Common myeloid progenitor, CD34-positive (primary cell): ENCODE measurements at places on chromosomes 6 and 20.
A peak's percentile ranks its signal among the peaks of the same experiment; 100 is the strongest.

GRCh38 chr20:43977252-43977651, 62.6 kb downstream of the TOX2 start:
- H3K4me3 ChIP-seq, result no peak overlapping the region
- no peaks in the 10 kb centered on the region for H3K36me3 ChIP-seq
- no peak for DNase-seq
- no peak overlapping the region for H3K27ac ChIP-seq
- peaks cover 7% of the 10 kb centered on the region for H3K27me3 ChIP-seq
- no peaks in the 10 kb centered on the region for H3K4me1 ChIP-seq

- peaks cover 1% of the 10 kb centered on the region for H3K4me1 ChIP-seq
- peaks cover 6% of the 10 kb centered on the region for H3K27me3 ChIP-seq
- H3K27ac ChIP-seq, result no peak overlapping the region
- no peak overlapping the region for H3K4me3 ChIP-seq
- DNase-seq, result no peak
- no peaks in the 10 kb centered on the region for H3K36me3 ChIP-seq
Measured at GRCh38 chr6:11025921-11026635, 18.0 kb downstream of the ELOVL2 start.

- H3K27me3 ChIP-seq, result no peaks in the 10 kb centered on the region
- no peak overlapping the region for H3K4me3 ChIP-seq
- no peaks in the 10 kb centered on the region for H3K36me3 ChIP-seq
- peak overlapping the region; percentile 99 for H3K27ac ChIP-seq
- DNase-seq, result no peak
Measured at GRCh38 chr20:35662551-35662950, 2.1 kb downstream of the CPNE1 start.

- no peak overlapping the region for H3K4me3 ChIP-seq
- DNase-seq, result no peak
Measured at GRCh38 chr20:41358717-41359116, 7.9 kb downstream of the EMILIN3 start.

DNA sequence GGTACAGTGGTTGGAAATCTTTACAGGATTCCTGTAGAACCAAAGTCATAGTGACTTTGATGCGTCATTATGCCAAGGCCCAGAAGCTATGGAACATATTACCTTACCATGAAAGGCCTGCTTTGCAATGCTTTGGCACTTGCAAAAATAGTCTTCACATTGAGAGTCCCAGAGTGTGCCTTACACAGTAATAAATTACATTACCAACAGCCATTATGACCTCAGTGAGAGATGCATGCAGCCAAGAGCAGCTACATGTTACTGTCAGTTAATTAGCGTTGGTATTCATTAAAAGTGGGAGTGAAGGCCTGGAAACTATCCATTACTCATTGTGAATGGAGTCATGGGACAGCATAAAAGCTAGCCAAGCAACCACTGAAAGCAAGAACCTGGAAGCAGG, 39.2 kb upstream of the HDDC2 start:
- peaks cover 4% of the 10 kb centered on the region for H3K27me3 ChIP-seq
- H3K4me1 ChIP-seq, result no peaks in the 10 kb centered on the region
- H3K36me3 ChIP-seq, result no peaks in the 10 kb centered on the region
- DNase-seq, result no peak
- H3K4me3 ChIP-seq, result no peak overlapping the region

GRCh38 chr6:158053377-158054313, 72.0 kb downstream of the SYNJ2 start:
- no peaks in the 10 kb centered on the region for H3K4me1 ChIP-seq
- H3K4me3 ChIP-seq, result no peak overlapping the region
- DNase-seq, result no peak
- H3K27me3 ChIP-seq, result no peaks in the 10 kb centered on the region
- H3K27ac ChIP-seq, result no peak overlapping the region
- H3K36me3 ChIP-seq, result peaks cover 27% of the 10 kb centered on the region

DNA sequence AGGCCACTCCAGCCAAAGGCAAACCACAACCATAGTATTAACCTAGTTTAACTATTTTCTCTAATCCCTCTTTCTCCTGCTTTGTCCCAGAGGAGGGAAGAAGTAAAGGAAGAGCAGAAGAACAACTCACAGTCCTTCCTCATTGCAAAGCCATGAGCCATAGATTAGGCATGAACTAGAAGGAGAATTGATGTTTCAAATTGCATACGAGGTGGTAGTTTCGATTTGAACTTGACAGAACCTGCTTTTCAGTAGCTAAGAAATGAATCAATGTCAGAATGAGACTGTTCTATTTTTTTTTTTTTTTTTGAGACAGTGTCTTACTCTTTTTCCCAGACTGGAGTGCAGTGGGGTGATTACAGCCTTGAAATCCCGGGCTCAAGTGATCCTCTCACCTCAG, 48.3 kb downstream of the PROKR2 start:
- H3K27me3 ChIP-seq, result peaks cover 8% of the 10 kb centered on the region
- no peaks in the 10 kb centered on the region for H3K4me1 ChIP-seq
- no peaks in the 10 kb centered on the region for H3K36me3 ChIP-seq

GRCh38 chr6:168387426-168387825, 53.6 kb upstream of the SMOC2 start:
- peaks cover 2% of the 10 kb centered on the region for H3K27me3 ChIP-seq
- no peaks in the 10 kb centered on the region for H3K36me3 ChIP-seq
- DNase-seq, result no peak
- H3K27ac ChIP-seq, result no peak overlapping the region

GRCh38 chr6:135535989-135536414, 38.5 kb upstream of the AHI1 start:
- peak; percentile 78 for DNase-seq
- no peaks in the 10 kb centered on the region for H3K36me3 ChIP-seq
- H3K4me3 ChIP-seq, result peak overlapping the region; percentile 5

GRCh38 chr20:2840967-2841531, 504 bp downstream of the VPS16 start:
- peak overlapping the region; percentile 64 for H3K27ac ChIP-seq
- H3K36me3 ChIP-seq, result peaks cover 15% of the 10 kb centered on the region
- no peak for DNase-seq
- H3K27me3 ChIP-seq, result no peaks in the 10 kb centered on the region
- H3K4me3 ChIP-seq, result peak overlapping the region; percentile 81

DNA sequence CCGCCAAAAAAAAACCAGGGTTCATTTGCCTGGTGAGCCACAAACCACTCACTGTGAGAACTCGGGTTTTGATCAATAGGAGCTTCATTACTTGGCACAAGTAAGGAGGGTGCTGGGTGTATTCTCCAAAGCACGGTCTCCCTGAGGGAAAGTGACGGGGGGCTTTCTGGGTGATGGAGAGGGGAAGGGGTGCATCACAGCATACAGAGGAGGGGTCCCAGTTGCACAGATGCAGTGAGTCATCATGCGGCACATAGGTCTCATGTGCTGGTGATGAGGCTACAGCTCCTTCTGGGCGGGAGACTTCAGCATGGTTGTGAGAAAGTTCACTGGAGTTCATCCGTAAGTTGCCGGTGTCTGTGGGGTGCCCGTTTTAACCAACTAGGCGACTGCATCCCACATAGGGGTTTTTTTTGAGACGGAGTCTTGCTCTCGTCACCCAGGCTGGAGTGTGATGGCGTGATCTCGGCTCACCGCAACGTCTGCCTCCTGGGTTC, 36.2 kb downstream of the SUN5 start:
- H3K27ac ChIP-seq, result no peak overlapping the region
- peaks cover 40% of the 10 kb centered on the region for H3K4me1 ChIP-seq
- H3K36me3 ChIP-seq, result no peaks in the 10 kb centered on the region
- H3K4me3 ChIP-seq, result no peak overlapping the region

- no peak overlapping the region for H3K27ac ChIP-seq
- H3K27me3 ChIP-seq, result no peaks in the 10 kb centered on the region
- H3K36me3 ChIP-seq, result no peaks in the 10 kb centered on the region
- H3K4me1 ChIP-seq, result no peaks in the 10 kb centered on the region
- DNase-seq, result no peak
- H3K4me3 ChIP-seq, result no peak overlapping the region
Measured at GRCh38 chr6:74671558-74672025, 534.3 kb downstream of the COL12A1 start.

DNA sequence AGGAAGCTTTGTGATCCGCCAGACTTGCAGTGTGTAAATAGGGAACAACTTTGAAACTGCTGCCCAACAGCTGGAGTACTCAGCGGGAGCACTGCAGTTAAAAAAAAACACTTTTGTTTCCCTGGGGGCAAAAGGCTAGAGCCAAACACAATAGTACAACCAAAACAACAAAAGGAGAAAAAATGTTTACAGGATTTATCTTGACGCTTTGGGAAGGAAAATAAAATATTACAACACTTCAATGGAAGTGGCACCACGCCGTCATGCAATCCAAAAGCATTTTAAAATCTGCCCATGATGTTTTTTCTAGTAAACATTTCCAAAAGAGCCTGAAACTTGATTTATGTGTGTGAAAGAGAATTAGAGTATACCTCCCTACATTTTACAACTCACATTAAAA, 26.0 kb downstream of the PTPRK start:
- H3K4me1 ChIP-seq, result no peaks in the 10 kb centered on the region
- H3K36me3 ChIP-seq, result no peaks in the 10 kb centered on the region
- H3K27me3 ChIP-seq, result no peaks in the 10 kb centered on the region

DNA sequence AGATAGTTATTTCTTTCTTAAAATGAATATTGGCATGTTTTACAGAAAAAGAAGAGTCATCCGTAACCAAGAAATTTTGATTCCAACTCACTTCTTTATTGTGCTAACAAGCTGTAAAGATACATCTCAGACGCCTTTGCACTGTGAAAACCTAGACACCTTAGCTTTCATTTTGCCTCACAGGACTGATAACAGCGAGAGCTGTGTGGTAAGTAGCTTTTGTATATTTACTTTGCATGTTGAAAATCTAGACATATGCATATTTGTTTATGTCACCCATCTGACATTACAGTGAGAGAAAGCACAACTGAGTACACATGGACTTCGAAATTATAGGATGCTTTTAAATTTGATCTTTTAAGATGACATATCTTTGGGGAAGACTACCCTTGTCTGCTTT, 64.7 kb downstream of the CCN2 start:
- DNase-seq, result no peak

- H3K4me3 ChIP-seq, result peak overlapping the region; percentile 37
- peaks cover 8% of the 10 kb centered on the region for H3K27me3 ChIP-seq
- H3K27ac ChIP-seq, result no peak overlapping the region
- DNase-seq, result peak; percentile 41
- H3K4me1 ChIP-seq, result peaks cover 15% of the 10 kb centered on the region
Measured at GRCh38 chr20:10217721-10218410, 764 bp upstream of the SNAP25 start.

- peaks cover 10% of the 10 kb centered on the region for H3K36me3 ChIP-seq
- H3K27ac ChIP-seq, result no peak overlapping the region
- H3K4me3 ChIP-seq, result no peak overlapping the region
- peaks cover 2% of the 10 kb centered on the region for H3K4me1 ChIP-seq
Measured at GRCh38 chr6:45467853-45468252, 90.1 kb upstream of the SUPT3H start.

- H3K36me3 ChIP-seq, result peaks cover 10% of the 10 kb centered on the region
- H3K27me3 ChIP-seq, result no peaks in the 10 kb centered on the region
- peak overlapping the region; percentile 72 for H3K4me3 ChIP-seq
- DNase-seq, result no peak
- peak overlapping the region; percentile 94 for H3K27ac ChIP-seq
- peaks cover 30% of the 10 kb centered on the region for H3K4me1 ChIP-seq
Measured at GRCh38 chr6:31270788-31271640, 878 bp downstream of the HLA-C start.

DNA sequence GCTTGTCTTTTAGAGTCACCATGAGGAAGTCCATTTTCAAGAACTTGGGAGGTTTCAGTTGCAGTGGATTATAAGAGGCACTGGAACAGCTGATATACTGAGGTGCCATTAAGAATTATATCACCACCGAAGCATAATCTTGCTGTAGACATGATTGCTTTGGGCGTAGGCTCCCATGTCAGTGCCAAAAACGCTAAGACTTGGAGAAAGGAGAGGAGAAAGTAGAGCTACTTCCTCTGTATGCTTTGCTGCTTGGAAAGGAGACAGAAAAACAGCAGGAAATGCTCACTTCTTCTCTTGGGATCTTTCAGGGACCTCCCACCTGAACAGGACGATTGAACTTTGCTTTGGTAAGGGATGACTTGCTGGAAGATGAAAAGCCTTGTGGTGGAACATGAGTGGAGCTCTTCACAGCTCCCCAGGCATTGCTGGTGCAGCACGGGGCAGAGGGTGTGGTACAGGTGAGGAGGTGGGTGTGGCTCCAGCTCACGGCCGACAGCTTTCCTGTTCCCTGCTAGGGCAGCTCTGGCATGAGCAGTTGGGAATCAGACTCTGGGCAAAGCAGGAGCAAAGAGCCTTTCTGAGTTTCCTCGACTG, 190.4 kb upstream of the JAG1 start:
- DNase-seq, result no peak
- H3K4me1 ChIP-seq, result no peaks in the 10 kb centered on the region
- H3K36me3 ChIP-seq, result no peaks in the 10 kb centered on the region
- H3K4me3 ChIP-seq, result no peak overlapping the region
- H3K27ac ChIP-seq, result no peak overlapping the region

GRCh38 chr6:150673720-150674346, 74.1 kb downstream of the PLEKHG1 start:
- no peak overlapping the region for H3K27ac ChIP-seq
- H3K4me3 ChIP-seq, result no peak overlapping the region
- H3K27me3 ChIP-seq, result no peaks in the 10 kb centered on the region
- H3K36me3 ChIP-seq, result no peaks in the 10 kb centered on the region
- DNase-seq, result no peak

DNA sequence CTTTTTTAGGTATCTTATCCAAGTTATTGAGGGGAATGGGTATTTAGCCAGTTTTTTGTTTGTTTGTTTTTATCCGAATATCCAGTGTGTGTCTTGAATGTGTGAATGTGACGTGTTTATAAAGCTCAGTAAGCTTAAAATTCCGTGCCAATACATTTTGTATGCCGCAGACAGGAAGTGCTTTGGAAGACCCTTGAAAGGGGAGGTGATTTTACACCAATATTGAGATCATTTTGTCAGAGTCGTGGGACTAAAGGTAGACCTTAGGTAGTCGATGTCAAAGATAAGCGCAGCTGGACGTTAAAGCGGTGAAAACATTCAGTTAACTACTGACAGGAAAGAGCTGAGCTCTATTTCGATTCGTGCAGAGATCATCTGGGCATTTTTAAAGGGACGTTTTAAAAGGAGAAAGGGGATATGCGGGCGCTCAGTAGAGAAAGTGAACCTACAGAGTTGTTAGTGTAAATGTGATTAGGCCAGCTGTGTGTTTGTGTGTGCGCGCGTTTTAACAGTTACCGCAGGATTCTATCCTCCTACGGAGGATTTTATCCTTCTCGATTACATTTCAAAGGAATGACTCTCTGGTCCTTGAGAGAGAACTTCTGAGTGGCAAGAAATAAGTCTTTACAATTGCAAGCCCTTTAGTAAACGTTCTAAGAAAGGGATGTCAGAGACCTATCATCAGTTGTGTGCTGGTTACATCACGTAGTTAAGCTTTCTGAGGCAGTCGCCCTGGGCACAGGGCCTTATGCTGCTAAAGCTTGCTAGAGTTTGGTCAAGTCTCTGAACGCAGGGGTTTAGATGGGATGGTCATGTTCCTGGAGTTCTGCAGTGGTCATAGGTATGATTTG, 625 bp upstream of the ECHDC1 start:
- H3K4me3 ChIP-seq, result peak overlapping the region; percentile 87
- H3K27ac ChIP-seq, result peak overlapping the region; percentile 85
- peaks cover 33% of the 10 kb centered on the region for H3K4me1 ChIP-seq
- no peaks in the 10 kb centered on the region for H3K27me3 ChIP-seq
- DNase-seq, result no peak
- H3K36me3 ChIP-seq, result no peaks in the 10 kb centered on the region
